CD4-positive, alpha-beta T cell treated with Interleukin-12 subunit alpha and Interleukin-12 subunit beta, for 1 hour (primary cell): ENCODE measurements at places on chromosomes 16 and 17.

DNA sequence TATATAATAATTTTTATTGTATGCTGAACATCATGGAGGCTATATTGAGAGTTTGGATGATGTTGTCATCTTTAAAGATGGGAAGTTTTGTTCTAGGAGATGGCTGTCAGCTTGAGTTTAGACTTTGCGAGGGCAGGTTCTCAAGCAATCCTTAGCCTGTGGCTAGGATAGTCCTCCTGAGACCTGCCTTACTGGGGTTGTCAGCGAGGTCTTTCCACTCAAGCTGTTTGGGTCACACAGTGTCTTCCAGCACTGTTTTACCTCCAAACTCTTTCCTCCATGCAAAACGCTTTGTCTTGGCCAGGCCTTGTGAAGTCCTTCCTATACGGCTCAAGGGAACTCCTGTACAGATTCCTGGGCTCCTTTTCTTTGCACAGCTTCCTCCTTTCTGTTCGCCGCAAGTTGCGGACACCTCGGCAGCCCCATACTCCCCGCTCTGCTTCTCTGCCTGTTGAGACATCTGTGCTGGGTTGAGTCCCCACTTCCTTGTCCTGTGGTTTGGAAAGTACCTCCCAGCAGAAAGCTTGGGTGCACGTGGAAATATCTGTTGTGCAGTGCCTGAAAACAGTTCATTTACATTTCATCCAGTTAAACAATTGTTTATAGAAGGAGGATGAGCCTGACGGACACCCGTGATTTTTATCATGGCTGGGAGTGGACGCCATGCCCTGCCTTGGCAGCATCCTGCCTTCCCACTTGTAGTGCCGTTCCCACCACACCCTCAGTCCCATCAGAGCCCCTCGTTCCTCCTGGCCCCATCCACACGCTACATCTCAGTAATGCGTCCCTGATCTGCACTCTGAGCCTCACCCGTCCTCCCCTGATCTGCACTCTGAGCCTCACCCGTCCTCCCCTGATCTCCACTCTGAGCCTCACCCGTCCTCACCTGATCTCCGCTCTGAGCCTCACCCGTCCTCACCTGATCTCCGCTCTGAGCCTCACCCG, 55.0 kb upstream of the CBFA2T3 start:
- DNase-seq = peak; percentile 70

GRCh38 chr17:28487881-28488532, 14.6 kb downstream of the SLC13A2 start:
- no peak for DNase-seq

- DNase-seq = no peak
These were observed 11.0 kb upstream of the PHKG2 start for GRCh38 chr16:30736995-30737793.

- no peak for DNase-seq
These were observed at the start of gene CRAMP1 for GRCh38 chr16:1612320-1613111. TSS of gene CRAMP1 (plus strand) at chr16:1612360. CDS start at chr16:1614640, 2,280 bp downstream.

- peak; percentile 30 for DNase-seq
These were observed 32.9 kb downstream of the CPSF4L start for GRCh38 chr17:73228748-73229236.
